ENCODE measurements at places on chromosomes 1 and 21.

GRCh38 chr1:24003331-24003972 is 23.3 kb upstream of the SRSF10 start:
- DNase-seq: no peak

DNA sequence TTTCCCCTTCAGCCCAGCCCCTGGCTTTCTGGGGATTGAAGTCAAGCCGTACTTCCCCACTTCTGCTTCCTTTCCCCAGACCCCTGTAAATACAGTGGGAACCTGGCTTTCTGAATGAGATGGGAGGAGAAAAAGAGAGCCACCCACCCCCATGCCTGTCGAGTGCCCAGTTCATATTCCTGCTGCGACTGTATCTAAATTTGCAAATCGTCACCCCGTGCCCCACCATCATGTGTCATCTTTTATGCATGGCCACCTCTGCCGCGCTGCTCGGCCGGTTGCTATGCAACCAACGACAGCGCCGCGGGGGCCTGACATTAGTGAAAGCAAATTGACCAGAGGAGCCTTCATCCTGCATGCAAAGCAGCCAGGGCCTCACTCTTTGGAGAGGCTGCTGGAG is 143.0 kb downstream of the ELAVL4 start:
- no peak for DNase-seq

GRCh38 chr1:234373959-234374254 is 651 bp downstream of the COA6 start:
- DNase-seq: no peak

DNA sequence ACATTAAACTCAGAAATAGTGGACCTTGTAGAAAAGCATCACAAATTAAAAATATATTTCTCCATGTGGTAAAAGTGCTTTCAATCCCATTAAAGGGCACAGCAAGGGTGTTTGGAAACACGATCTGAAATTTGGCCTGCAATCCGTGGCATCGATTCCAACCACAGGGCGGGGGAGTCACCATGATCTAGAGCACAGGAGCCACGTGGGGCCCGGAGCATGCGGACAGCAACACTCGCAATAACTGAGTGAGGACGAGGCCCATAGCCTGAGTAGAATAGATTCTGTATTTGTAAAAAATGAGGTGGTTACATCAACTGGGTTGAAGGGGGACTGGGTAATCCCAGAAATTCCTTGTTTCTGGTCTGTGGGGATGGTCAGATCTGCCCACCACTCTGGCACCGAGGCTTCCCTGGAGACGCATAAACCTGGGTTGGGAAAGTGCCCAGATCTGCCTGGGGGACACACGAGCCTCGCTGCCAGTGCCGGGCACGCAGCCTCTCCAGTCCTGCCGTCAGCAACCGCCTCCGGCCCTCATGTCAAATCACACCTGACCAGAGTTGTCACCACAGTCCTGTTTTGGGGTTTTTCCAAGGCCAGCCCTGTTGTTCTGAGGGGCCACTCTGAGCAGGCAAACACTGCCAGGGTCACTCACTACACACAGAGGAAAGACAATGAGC is 104.3 kb downstream of the PGBD5 start:
- DNase-seq: no peak

DNA sequence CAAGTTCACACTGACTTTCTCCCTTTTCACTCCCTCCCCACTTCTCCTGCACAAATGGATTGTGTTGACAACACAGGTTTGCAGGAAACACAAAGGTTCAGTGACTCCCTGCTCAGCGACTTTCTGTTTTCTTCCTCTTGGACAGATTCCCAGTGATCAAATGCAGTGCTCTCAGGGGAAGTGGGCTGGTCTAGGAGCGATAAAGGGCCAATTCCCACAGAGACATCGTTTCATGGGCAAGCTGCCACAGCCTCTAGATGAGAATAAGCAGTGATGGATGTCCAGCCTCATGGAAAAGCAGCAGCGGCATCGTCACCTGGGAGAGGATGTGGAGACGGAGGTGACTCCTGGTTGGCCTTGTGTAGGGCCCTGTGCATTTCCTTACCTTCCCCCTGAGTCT is 30.6 kb downstream of the FYB2 start:
- DNase-seq: no peak

DNA sequence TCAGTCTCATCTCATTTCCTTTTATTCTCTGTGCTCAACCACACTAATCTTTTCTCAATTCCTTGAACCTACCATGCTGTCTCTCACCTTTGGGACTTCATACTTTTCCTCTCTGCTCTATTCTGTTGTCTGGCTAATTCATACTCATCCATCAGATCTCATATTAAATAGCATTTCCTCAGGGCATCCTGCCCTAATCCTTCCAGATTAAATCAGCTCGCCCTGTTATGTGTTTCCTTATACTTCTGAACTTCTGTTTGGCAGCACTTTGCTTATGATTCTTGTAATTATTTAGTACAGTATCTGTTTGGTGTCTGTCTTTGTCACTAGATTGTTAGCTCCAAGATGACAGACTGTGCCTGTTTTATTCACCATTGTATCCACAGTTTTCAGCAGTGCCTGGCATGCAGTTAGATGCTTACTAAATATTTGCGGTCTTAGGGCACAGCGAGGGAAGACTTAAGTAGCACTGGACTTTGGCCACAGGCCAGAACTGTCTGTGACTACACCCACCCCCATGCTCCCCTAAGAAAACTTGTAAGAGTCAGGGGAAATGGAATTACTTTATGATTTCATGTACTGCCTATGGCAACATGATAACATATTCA is 9.9 kb upstream of the CAP1 start:
- DNase-seq: no peak

DNA sequence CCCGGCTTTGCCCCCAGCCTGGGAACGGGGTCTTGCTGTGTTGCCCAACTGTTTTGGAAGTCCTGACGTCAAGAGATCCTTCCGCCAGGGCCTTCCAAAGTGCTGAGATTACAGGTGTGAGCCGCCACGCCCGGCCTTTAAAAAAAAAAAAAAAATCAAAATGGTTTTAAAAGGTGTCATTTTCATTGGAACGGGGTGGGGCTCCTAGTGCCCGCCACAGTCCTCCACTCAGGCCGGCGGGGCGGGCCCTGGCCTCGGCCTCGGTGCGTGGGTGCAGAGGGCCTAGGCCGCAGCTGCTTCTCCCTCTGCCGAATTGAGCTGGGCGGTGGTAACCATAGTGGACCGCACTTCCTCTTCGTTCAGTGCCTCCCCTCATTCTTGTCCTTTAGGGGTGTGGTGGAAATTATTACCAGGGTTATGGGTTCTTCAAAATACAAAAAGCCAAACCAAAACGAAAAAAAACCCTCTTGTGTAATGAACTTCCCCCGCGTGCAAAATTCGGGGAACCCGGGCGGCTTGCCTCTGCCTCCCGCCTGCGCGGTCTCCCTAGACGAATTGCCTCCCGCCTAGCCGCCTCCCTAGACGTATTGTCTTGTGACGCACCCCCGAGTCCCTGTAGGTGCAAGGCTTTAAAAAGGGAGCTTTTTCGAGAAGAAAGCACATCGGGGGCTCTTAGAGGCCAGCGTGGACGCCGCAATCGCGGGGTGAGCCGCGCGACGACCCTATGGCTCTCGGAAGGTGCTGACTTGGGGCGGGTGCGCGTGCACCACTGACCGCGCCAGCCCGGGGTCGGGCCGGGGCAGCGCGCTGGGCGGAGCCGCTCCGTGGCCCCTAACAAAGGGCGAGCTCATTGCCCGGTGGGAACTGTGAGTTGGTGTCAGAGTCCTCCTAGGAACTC is 10.5 kb upstream of the SPEN start:
- DNase-seq: no peak

DNA sequence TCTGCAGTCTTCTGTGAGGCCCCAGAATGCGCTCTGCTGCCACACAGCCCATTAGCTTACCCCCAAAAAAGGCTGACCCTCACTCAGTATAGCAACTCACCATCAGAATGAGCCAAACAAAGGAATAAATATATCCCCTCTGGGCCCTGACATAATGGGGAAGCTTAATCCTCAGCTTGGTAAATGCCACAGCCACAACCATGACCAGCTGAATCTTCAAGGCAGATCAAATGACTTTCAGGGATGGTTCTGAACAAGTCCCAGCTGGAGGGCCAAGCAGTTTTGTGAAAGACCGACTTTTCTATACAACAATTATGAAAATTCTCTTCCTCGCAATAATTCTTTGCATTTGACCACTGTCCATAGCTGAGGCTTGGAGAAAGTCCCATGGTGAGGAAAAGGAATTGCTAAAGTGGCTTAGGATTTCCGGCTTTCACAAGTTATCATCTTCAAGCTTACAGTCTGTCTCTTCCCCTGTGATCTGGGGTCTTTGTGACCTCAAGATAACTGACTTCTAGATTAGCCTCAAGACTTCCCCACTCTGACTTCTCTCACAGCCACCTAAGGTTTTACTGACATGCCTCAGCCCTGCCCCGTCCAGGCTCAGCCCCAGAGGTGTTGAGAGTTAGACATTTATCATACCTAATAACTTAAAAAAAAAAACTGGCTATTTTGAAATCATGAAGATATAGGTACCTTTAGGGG is 47.8 kb upstream of the PBX1 start:
- no peak for DNase-seq

DNA sequence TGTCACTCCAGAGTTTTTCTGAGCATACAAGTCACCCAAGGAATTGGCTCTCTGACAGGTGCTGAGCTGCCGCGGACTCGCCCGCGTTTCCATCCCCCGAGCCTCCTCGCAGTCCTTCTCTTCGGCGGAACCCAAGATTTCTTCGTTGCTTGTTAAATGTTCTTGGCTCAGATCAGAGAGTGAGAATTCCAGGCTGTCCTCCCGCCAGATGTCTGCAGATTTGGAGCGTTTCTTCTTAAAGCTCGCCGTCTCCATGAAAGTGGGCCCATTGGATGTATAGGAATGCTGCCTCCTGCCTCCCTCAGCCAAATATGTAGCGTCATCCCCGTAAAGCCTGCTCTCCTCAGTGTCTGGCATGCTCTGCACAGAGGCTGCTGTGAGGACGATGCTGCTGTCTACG is 77.8 kb downstream of the TIAM1 start:
- DNase-seq: peak; percentile 54

DNA sequence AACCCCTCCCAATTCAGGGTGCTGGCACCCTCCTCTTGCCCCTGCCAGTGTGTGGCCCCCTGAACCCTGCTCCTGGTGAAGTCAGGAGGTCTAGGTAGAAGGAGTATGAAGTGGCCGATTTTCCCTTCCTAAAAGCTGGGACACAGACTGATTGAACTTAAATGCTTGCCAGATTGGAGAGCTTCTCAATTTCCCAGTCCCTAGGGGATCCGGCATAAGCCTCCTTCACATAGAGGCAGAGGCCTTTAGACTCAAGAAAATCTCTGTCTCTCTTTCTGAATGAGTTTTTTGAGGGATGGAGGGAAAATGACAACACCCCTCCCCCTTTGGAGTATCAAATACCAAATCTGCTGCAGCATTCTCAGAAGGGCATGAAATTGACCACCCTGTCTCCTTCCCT is 51.5 kb downstream of the SYT2 start:
- DNase-seq: no peak

GRCh38 chr1:10761503-10762152 is 34.8 kb downstream of the CASZ1 start:
- DNase-seq: no peak

DNA sequence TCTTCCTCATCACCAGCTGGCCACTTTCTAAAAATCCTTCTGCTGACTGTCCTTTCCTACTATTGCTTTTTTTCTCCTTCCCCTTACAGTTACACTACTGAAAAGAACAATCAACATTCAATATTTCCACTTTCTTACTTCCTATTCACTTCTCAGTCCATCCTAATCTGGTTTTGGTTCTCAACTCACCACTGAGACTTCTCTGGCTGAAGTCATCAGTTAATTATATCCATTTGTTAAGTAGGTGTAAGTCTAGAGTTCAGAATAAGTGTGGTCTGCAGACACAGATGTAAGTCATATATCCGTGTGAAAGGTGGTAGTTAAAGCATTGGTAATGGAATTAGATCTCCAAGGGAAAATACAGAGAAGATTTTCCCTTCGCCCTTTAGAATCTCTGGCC is 21.4 kb downstream of the PEA15 start:
- DNase-seq: no peak

- DNase-seq: no peak
Measured at GRCh38 chr1:59025898-59026426, 242.1 kb upstream of the JUN start.

DNA sequence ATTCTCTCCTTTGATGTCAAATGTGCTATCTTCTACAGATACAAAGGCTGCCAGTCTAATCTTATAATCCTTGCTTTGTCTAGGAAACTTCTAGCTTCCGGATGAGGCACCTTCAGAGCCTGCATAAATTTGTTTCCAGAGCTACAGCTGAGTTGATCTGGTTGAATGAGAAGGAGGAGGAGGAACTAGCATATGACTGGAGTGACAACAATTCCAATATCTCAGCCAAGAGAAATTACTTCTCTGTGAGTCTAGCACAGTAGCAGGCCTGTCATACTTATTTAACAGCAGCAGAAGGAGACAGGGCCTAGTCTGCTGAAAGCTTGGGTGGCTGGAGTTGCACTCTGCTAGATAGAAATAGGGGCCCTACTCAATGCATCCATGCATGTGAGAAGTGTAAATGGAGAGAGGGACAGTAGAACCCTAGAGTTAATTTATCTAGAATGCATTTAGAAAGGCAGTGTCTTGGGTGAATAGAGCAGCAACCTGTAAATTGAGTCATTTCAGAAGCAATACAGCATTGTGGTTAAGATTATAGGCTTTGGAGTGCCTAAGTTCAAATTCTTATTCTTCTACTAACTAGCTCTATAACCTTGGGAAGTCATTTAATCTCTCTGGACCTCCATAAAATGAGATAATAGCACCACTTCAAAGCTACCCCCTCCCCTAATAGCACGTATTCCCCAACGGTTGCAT is 89.0 kb downstream of the MACF1 start:
- no peak for DNase-seq

DNA sequence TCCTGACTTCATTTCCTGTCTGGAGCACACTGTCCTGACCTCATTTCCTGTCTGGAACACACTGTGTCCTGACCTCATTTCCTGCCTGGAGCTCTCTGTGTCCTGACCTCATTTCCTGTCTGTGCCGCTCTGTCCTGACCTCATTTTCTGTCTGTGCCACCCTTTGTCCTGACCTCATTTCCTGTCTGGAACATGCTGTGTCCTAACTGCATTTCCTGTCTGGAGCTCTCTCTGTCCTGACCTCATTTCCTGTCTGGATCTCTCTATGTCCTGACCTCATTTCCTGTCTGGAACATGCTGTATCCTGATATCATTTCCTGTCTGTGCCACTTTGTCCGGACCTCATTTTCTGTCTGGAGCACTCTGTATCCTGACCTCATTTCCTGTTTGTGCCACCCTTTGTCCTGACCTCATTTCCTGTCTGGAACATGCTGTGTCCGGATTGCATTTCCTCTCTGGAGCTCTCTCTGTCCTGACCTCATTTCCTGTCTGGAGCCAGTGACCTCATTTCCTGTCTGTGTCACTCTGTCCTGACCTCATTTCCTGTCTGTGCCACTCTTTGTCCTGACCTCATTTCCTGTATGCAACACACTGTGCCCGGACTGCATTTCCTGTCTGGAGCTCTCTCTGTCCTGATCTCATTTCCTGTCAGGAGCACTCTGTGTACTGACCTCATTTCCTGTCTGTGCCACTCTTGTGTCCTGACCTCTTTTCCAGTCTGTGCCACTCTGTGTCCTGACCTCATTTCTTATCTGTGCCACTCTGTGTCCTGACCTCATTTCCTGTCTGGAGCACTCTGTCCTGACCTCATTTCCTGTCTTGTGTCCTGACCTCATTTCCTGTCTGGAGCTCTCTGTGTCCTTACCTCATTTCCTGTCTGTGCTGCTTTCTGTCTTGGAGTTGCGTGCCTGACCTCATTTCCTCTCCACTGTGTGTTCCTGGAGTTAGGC is 27.6 kb downstream of the SKI start:
- no peak for DNase-seq

- DNase-seq: no peak
Measured at GRCh38 chr1:85440612-85441011, 24.3 kb downstream of the DDAH1 start.
